ENCODE measurements at places on chromosomes 11 and 22. TPM values are rescaled to one million over a fixed set of nuclear protein-coding genes. Genes with fewer than 3 reads are reported as not detected.

DNA sequence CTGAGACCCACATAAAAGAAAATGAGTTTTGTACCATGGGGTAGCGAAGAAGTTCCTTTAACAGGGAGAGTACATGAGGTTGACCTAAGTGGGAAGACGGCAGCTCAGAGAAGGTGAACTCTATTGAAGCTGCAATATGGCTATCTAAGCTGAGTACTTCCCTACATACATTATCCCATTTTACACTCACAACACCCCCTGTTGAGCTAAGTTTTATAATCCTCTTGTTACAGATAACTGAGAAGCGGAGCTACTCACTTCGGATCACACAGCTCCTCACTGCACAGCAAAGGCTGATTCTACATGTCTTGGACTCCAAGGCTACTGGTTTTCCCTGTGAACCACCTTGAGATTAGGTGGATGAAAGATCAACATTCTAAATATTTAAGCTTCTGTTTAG is 8.2 kb upstream of the PIWIL4 start:
- H3K27ac ChIP-seq: no peak overlapping the region
- H3K4me3 ChIP-seq: no peak overlapping the region
- H3K4me1 ChIP-seq: no peaks in the 10 kb centered on the region
- no peaks in the 10 kb centered on the region for H3K27me3 ChIP-seq
- H3K36me3 ChIP-seq: no peaks in the 10 kb centered on the region

The STK33 gene
- not detected for polyA plus RNA-seq

GRCh38 chr11:129249351-129249750 is 57.2 kb upstream of the ARHGAP32 start:
- H3K4me1 ChIP-seq: no peaks in the 10 kb centered on the region
- H3K27me3 ChIP-seq: no peaks in the 10 kb centered on the region
- DNase-seq: no peak
- no peaks in the 10 kb centered on the region for H3K36me3 ChIP-seq

DNA sequence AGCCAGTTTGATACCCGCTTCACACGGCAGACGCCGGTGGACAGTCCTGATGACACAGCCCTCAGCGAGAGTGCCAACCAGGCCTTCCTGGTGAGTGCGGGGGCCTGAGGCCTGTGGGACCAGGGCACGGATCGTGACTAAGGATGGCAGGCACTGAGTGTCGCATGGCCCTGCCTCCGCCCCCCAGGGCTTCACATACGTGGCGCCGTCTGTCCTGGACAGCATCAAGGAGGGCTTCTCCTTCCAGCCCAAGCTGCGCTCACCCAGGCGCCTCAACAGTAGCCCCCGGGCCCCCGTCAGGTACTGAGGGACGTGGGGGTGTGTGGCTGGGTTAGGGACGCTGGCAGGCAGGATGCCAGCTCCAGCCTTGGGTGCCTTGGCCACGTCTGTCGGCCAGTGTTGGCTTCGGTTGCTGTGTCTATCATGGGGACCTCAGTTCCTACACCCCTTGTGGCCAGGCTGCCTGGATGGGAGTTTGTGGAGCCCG is 3.0 kb downstream of the PTPRCAP start:
- no peak overlapping the region for H3K4me3 ChIP-seq
- DNase-seq: no peak
- H3K27ac ChIP-seq: peak overlapping the region; percentile 94
- peaks cover 23% of the 10 kb centered on the region for H3K36me3 ChIP-seq

- peak overlapping the region; percentile 37 for H3K4me3 ChIP-seq
- no peak for DNase-seq
- peaks cover 36% of the 10 kb centered on the region for H3K4me1 ChIP-seq
- H3K36me3 ChIP-seq: no peaks in the 10 kb centered on the region
- H3K27ac ChIP-seq: no peak overlapping the region
- H3K27me3 ChIP-seq: no peaks in the 10 kb centered on the region
Measured at GRCh38 chr22:44023404-44024287, 456 bp upstream of the PARVB start.

The TRIM49 gene
- not detected for polyA plus RNA-seq

The SYT12 gene
- polyA plus RNA-seq: not detected

DNA sequence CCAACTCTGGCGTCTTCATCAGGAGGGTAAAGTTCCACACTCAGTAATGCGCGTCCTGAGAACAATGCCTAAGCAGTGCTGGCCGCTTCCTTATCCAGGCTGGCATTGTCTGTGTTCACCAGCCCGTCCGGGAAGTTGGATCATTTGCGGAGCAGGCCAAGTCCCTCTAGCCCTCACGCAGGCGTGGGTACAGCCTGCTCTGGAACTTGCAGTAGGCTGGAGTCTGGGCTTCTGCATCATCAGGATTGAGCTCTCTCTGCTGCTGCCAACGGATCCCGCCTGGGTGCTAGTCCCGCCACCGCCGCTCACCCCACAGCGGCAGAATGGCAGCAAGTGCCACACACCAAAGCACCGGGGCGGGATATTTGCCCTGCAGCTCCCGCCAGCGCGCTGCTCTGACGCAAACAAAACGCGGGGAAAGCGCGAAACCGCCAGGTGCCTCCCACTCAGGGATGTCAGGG is 29.0 kb downstream of the GLYATL1 start:
- H3K27me3 ChIP-seq: no peaks in the 10 kb centered on the region
- H3K4me1 ChIP-seq: no peaks in the 10 kb centered on the region
- H3K4me3 ChIP-seq: no peak overlapping the region
- DNase-seq: no peak
- no peaks in the 10 kb centered on the region for H3K36me3 ChIP-seq
- H3K27ac ChIP-seq: no peak overlapping the region

The GP1BB gene
- not detected for polyA plus RNA-seq

- H3K4me3 ChIP-seq: no peak overlapping the region
- no peak overlapping the region for H3K27ac ChIP-seq
- H3K36me3 ChIP-seq: no peaks in the 10 kb centered on the region
- H3K4me1 ChIP-seq: no peaks in the 10 kb centered on the region
- H3K27me3 ChIP-seq: peaks cover 8% of the 10 kb centered on the region
- peak; percentile 73 for DNase-seq
Measured at GRCh38 chr11:45110562-45110961, 35.9 kb upstream of the PRDM11 start.

DNA sequence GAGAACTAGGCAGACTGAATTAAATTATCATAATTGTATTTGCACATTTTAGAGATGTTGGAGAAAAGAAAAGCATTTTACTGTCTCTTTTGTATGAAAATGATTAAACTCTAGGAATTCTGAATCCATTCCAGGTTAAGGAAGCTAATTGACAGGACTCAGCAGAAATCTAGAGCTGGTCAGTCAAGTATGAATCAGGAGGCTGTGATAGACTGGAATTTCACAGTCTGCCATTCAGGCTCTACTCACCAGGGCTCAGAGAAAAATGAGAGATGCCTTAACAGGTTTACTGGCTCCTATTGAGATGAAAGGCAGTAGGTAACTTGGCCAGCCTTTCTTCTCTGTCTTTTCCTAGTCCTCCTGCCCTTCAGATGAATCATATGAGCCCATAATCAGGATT is 693.9 kb upstream of the CHORDC1 start:
- no peak for DNase-seq
- no peaks in the 10 kb centered on the region for H3K4me1 ChIP-seq
- H3K27me3 ChIP-seq: no peaks in the 10 kb centered on the region
- no peak overlapping the region for H3K27ac ChIP-seq
- no peak overlapping the region for H3K4me3 ChIP-seq
- H3K36me3 ChIP-seq: no peaks in the 10 kb centered on the region

DNA sequence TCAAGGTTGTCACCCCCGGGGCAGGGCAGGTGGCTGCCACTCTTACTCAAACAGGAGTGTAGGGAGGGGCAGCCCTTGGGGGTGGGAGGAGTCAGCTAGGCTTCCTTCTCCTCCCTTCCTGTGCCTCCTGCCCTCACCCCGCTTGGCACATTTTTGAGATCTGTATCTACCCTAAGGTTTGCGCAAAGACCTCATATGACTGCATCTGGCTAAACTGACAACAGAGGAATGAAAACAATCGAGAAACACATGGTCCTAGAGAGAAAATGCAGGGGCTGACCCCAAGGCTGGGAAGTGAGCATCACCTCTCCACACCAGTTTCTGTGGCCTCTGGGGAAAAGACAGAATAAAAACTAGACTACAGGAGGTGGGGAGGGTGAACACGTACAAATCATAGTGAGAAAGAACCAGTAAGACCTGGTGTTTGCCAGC is 28.1 kb downstream of the IGSF9B start:
- H3K27ac ChIP-seq: peak overlapping the region; percentile 47
- no peaks in the 10 kb centered on the region for H3K27me3 ChIP-seq
- DNase-seq: peak; percentile 93
- H3K4me3 ChIP-seq: peak overlapping the region; percentile 13
- peaks cover 19% of the 10 kb centered on the region for H3K4me1 ChIP-seq

DNA sequence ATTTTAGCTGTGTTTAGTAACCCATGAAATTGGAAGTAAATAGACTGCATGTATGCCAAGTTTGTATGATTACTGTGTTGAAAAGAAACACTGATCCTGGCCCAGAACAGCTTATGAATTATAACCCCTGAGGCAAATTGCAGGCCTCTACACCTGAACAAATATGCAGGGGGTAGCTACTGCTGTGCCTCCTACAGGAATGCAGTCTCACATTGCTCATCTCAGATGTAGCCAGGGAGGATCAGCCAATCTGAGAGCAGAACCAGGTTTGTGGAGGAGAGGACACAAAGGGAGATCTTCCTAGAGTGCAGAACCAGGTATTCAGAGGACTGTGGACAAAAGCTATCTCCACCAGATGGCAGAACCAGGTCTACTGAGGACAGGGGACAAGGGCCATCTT is 442.2 kb upstream of the DDI1 start:
- no peak for DNase-seq
- H3K27ac ChIP-seq: no peak overlapping the region
- no peaks in the 10 kb centered on the region for H3K36me3 ChIP-seq
- no peak overlapping the region for H3K4me3 ChIP-seq
- H3K27me3 ChIP-seq: no peaks in the 10 kb centered on the region

All from CD4-positive, CD25-positive, alpha-beta regulatory T cell (primary cell).